ENCODE measurements at places on chromosomes 12 and 14.

DNA sequence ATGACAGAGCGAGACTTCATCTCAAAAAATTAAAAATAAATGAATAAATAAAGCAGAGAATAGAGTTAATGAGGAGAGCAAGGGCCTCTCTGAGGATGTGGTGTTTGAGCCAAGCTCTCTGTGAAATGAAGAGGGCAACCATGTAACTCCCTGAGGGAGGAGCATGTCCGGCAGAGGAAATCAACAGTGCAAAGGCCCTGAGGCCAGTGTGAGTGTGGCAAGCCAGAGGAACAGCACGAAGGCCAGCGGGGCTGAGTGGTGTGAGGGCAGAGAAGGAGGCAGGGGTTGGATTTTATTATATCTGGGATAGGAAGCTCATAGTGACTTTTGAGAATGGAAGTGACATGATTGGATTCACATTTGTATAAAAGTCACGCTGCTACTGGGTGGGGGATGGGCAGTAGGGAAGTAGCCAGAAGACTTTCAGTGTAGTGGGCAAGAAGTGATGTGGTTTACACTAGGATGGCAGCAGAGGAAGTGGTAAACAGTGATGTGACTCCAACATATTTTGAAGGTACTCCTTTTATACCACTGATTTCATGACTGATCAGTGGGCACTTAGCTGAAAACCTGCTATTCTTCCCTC is 10.3 kb upstream of the LRP1-AS start:
- no peak for DNase-seq

- DNase-seq = no peak
These were observed 56.4 kb upstream of the RERGL start for GRCh38 chr12:18146363-18146762.

GRCh38 chr14:23365036-23365731 is at the start of gene EFS:
TSS of gene EFS (minus strand) at chr14:23365172. CDS start at chr14:23365025, 147 bp downstream.
- DNase-seq = no peak

- no peak for DNase-seq
These were observed 21.4 kb downstream of the ACVR1B start for GRCh38 chr12:51972849-51973273.

DNA sequence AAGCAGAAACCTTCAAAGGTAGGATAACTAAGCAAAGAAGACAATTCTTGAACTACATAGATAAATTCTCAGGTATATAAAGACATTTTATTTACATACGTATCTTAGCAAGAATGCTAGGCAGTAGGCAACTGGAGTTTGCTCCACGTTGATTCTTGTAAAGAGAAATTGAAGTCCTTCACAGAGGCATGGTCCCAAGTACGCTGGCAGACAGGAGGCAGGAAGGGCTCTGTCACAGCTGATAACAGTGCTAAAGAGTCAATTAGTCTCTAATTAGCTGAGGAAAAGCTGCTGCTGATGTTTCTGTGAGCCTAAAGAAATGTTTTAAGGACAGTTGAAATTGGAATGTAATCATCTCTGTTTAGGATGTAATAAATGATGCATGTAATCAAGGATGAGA is 146.8 kb downstream of the METTL25 start:
- no peak for DNase-seq

GRCh38 chr12:33653362-33653761 is 213.7 kb upstream of the SYT10 start:
- DNase-seq = no peak

DNA sequence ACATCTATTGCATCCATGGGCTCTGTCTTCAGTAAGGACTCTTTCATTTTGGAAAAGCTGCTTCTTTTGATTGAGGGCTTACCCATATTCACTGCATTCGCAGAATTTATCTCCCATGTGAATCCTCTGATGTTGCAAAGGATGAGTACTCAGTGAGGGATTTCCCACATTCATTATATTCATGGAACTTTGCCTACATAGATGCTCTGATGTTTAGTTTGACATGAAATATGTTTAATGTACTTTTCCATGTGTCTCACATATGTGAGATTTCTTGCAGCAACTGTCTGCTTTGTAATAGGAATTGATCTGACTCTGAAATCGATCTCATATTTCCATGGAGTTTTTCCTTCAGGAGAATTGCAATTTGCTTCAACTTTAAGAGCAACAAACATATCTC is 1699.6 kb upstream of the FLRT2 start:
- DNase-seq = no peak

DNA sequence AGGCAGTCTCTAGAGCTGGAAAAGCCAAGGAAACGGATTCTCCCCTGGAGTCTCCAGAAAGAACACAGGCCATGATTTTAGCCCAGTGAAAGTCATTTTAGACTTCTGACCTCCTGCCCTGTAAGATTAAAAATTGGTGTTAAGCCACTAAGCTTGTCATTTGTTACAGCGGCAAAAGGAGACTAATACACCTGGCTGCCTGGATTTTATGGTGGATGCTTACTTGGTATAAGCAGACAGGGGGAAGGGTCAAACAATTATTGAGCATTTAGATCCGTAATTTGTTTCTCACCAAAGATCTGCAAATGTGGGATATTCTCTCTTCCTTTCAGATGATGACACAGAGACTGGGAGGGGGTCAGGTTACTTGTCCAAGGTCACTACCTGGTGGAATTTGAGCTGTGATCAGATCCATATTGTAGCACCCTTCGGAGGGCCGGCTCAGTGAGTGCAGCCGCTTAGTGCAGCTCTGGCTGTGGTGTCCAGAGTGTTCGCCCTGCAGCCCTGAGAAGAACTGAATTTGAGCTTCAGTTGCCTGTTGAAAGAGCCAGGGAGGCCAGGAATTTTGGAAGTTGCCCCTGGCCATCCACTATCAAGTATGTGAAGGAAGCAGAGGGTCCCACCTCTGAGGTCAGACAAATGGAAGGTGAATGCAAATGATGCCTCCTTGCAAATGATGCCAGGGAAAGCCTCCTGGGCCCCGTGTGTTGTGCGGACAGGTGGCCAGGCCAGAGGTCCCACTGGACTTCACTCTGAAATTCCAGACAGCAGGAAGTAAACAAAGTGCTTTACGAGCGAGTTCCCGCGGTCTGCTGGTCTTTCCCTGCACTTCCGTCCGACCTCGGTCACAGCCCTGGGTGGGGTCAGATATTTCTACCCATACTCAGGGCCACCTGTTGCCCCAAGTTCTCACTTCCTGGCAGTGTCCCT is 15.1 kb downstream of the GLRX5 start:
- no peak for DNase-seq

- no peak for DNase-seq
These were observed 9.5 kb downstream of the BTG1 start for GRCh38 chr12:92136026-92136730.

DNA sequence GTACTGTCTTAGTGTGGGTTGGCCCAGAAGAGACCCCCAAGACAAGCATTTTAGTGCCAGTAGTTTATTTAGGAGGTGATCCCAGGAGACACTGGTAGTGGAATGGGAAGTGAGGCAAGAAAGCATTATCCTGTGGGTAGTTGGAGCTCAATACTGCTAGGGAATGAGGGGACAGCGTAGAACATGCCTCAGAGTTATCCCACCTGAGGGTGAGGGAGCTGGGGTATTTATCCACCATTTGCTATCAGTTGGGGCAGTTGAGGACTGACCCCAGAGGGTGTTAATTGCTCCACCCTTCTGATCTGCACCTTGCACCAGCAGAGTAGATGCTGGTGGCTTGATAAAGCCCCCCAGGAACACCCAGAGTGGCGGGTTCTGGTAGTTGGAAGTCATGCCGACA is 37.9 kb downstream of the RHOF start:
- no peak for DNase-seq

DNA sequence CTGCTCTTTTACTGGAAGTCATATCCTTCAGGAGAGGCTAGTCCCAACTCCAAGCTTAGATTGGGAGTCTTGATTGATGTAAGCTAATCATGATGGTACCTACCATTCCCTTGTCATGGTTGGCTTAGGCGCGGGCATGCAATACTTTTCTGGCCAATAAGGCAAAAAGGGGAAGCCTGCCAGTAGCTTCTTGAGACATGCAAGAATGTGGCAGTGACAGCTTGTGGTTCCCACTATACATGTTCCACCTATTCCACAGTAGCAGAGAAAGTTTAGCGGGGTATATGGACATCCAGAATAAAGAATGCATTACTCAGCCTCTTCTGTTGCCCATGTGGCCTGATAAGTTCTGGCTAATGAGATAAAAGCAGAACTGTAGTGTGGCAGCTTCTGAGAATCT is 55.0 kb downstream of the AP5M1 start:
- DNase-seq = no peak

DNA sequence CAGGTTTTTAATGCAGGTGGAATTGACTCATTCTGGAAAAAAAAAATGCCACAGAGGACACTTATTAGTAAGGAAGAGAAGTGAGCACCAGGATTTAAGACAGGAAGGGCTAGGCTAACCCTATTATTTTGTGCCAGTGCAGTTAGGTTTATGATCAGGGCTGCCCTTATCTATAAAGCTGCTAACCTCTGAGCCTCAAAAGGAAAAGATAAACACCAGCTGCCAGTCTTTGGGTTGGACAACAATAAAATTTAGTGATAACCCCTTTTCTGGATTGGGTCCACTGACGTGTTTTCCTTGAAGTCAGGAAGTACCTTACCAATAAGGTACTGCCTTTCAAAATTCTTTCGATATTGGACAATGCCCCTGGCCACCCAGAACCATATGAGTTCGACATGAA is 128.9 kb downstream of the NUBPL start:
- DNase-seq = no peak

DNA sequence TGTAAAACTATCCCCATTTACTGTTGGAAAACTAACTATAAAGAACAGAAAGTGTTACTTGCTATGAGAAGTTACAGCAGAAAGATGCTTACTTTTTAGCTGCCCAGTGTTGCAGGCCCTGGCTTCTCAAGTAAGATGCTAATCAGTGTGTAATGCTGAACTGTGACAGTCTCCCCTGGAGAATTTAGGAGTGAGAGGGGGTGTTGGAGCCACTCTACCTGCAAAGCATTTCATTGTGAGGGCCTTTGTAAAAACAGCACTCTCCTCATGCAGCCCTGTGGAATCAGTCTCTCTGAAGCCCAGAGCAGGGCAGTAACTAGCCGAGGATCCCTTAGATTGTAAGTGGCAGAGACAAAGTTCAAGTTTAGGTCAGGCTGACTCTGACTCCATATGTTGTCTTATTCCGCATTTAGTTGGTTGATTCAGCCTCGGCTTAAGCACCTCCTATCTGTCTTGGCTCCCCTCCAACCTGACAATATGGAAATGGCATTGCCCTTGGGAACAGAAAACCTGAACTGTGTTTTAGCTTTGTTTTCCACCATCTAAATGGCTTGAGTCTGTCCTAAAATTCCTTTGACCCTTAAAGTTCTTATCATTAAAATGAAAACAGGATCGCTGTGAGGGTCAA is 141.3 kb downstream of the PRKCH start:
- no peak for DNase-seq

- DNase-seq = no peak
These were observed 1093.3 kb downstream of the SLC16A7 start for GRCh38 chr12:60689137-60689536.

GRCh38 chr12:50641566-50641965 is 122.3 kb upstream of the ATF1 start:
- no peak for DNase-seq

GRCh38 chr14:68404652-68405183 is 388.1 kb downstream of the ZFP36L1 start:
- DNase-seq = no peak

- DNase-seq = no peak
These were observed 28.4 kb downstream of the STK38L start for GRCh38 chr12:27272373-27273028.

DNA sequence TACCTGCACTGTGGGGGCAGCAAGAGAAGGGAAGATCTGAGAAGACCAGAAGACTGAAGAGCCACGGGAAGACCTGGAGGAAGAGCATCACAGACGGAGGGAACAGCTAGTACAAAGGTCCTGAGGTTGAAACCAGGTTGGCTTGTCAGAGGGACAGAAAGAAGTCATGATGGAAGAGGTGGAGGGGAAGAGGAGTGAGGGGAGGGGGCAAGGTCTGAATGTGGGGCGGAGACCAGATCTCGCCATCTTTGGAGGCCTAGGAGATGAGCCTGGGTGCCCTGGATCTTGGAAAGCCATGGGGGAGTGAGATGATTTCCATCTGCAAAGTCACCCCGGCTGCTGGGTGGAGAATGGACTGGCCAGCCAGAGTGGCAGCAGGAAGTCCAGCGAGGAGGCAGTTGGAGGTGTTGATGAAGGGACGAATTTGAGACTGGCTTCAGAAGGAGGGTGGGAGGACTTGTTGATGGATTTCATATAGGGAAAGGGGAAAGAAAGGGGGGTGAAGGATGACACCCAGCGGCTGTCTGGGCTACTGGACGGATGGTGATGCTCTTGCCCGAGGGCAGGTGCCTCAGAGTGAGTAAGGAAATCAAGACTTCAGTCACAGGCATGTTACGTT is 14.6 kb upstream of the UBC start:
- DNase-seq = no peak

DNA sequence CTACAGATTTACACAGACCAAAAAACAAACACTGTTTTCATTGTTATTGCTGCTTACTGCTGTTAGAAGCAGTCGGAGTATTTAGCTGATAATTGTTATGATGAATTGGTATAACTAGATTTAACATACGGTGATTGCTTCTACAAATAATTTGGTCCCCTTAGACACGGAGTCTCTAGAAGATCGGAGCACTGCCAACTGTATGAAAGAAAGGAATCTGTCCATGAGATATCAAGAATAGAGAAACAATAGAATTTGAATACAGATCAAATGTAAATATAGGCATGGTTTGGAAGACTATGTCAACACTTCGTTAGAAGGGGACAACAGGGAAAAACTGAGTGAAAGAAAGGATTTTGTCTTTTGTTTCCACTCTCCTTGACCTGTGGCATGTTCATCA is 110.9 kb downstream of the PPP2R5E start:
- no peak for DNase-seq

- DNase-seq = no peak
These were observed 353.7 kb downstream of the LRIG3 start for GRCh38 chr12:58566599-58566998.

DNA sequence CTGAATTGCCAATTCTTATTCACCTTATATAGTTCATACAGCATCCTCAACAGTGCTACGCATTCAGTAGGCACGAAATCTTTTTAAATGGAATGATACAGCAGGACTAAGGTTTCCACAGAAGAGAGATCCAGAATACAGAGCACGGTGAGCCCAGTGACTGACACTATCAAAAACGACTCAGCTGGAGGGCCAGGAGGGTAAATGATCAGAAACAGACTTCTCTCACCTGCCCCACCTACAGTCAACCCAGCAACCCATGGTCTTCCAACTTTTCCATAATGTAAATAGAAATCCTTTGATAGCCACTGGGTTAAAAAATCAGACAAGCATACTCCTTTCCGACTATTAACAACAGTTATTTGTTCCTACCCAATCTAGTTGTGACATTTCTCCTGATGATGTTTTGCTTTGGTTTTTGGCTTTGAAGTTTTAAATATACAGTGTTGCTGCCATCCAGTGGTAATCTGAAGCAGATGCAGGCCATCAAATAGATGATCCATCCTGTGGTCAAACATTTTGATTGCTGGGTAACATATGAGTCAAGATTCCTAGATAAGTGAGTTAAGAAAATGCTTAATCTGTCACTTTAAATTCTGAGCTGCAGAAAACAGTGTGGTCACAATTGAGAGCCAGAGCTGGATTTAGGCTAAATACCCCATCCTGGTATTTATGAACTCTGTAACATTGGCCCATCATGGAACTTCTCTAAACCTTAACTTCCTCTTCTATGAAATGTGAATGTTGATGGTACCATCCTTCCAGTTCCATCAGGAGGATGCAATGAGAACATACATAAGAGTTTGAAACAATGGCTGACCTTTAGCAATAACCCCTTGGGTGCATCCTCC is 42.0 kb downstream of the GPHB5 start:
- peak; percentile 43 for DNase-seq

Data from H54 (cell line).